ENCODE measurements at places on chromosomes 1 and 21.

GRCh38 chr21:38631206-38631605 lies 132.9 kb upstream of the ERG start:
- no peak overlapping the region for H3K27ac ChIP-seq
- H3K4me1 ChIP-seq = peaks cover 2% of the 10 kb centered on the region
- H3K36me3 ChIP-seq = no peaks in the 10 kb centered on the region
- DNase-seq = no peak

- H3K36me3 ChIP-seq = peaks cover 3% of the 10 kb centered on the region
- peak within 1 kb of the TSS; percentile 78 for H3K27ac ChIP-seq
- peaks cover 2% of the 10 kb centered on the region for H3K27me3 ChIP-seq
- peak within 1 kb of the TSS; percentile 82 for H3K4me3 ChIP-seq
- peaks cover 34% of the 10 kb centered on the region for H3K4me1 ChIP-seq
Observed at GRCh38 chr1:24186993-24187790, at the start of gene IFNLR1. TSS of gene IFNLR1 (minus strand) at chr1:24187289. CDS start at chr1:24187248, 41 bp downstream.

GRCh38 chr1:111789142-111789541 lies 33.4 kb downstream of the DDX20 start:
- H3K27ac ChIP-seq = no peak overlapping the region
- H3K4me1 ChIP-seq = no peaks in the 10 kb centered on the region
- peaks cover 35% of the 10 kb centered on the region for H3K27me3 ChIP-seq
- H3K4me3 ChIP-seq = no peak overlapping the region

- peaks cover 12% of the 10 kb centered on the region for H3K4me1 ChIP-seq
- peaks cover 6% of the 10 kb centered on the region for H3K27me3 ChIP-seq
- no peak overlapping the region for H3K27ac ChIP-seq
- H3K4me3 ChIP-seq = no peak overlapping the region
- no peak for DNase-seq
Observed at GRCh38 chr21:23921670-23922418, 1685.4 kb downstream of the MRPL39 start.

DNA sequence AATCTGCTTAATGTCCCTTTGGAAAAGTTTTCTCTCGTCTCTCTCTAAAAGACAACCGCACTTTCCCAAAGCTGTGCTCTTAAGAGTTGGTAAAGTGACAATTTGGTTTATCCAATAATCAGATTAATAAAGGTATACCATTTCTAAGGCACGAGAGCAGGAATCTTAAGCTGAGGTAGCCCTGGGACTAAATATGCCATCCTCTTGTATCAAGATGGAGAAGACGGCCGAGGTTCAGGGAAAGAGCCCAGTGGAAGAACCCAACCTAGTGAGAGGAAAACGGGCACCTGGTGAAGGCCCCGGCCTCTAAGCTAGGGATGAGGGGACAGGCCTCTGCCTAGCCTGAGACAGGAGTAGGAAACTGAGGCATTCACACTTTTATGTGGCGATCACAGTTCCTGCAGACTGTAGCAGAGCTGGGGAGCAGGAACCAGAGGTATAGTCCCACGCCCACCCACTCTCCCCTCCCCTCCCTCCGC lies 334 bp upstream of the SARS1 start:
- H3K27me3 ChIP-seq = no peaks in the 10 kb centered on the region
- H3K27ac ChIP-seq = peak overlapping the region; percentile 96
- peaks cover 33% of the 10 kb centered on the region for H3K36me3 ChIP-seq
- peak overlapping the region; percentile 99 for H3K4me3 ChIP-seq
- peaks cover 25% of the 10 kb centered on the region for H3K4me1 ChIP-seq

GRCh38 chr1:234139966-234140365 lies 233.3 kb upstream of the COA6 start:
- peaks cover 28% of the 10 kb centered on the region for H3K27me3 ChIP-seq
- H3K4me1 ChIP-seq = no peaks in the 10 kb centered on the region

DNA sequence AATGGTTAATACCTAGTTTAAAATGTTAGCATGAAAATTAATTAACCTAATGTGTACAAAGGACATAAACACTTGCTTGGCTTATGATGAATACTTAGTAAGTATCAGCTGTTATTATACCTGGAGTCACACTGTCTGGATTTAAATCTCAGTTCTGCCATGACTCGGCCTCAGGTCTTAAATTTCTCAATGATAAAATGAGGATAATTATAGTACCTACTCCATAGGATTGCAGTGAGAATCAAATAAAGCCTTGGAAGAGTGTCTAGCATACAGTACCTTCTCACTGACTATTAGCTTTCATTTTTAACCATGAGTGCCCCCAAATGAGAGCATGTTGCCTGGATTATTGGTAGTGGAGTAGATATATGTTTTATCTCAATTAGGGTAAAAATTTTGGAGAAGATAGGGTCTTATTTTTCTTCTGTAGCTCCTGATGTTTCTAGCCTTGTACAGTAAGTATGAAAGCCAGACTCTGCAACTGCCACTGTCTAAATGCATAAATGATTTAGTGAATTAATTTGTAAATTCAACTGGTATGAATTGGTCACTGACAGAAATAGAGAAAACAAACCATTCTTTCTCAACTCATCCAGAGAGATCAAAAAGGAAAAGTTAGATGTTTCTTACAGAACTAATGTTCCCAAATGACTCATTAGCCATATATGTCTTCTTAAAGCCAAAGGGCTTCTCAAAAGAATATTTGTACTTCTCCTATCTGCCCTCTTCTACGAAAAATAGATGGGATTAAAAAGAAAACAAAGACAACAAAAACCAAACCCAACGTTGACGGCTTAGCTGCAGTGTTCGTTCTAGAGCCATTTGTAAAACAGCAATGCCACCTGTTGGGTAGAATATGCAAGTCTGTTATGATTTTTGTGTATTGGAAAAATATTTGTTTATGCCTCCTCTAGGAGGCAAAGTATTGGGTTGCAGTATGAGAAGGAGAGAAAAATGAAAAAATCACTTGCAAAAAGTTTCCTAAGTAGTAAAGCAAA lies 53.8 kb upstream of the MROH9 start:
- no peak for DNase-seq
- H3K27ac ChIP-seq = no peak overlapping the region
- H3K27me3 ChIP-seq = peaks cover 5% of the 10 kb centered on the region
- H3K4me3 ChIP-seq = no peak overlapping the region
- H3K4me1 ChIP-seq = no peaks in the 10 kb centered on the region

- no peak for DNase-seq
- H3K27ac ChIP-seq = no peak overlapping the region
- H3K4me1 ChIP-seq = peaks cover 1% of the 10 kb centered on the region
- no peaks in the 10 kb centered on the region for H3K36me3 ChIP-seq
- H3K27me3 ChIP-seq = peaks cover 13% of the 10 kb centered on the region
- no peak overlapping the region for H3K4me3 ChIP-seq
Observed at GRCh38 chr1:59173721-59174120, 123.2 kb upstream of the FGGY start.

DNA sequence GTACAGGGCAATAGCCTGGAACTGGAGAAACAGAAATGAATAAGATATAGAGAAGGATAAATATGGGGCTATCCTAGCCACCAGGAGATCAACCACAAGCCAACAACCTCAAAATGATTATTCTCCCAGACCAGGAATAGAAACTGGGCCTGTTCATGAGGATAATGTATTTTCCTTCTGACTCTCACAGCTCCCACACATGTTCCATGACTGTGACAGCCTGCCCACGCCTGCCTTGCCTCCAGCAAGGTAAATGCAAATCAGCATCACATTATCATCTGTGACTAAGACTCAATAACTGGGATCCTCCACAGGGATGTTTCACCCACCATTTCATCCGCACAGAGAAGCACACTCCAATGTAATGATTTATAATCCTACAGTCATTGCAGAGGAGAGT lies 3.3 kb downstream of the ENSA start:
- no peaks in the 10 kb centered on the region for H3K27me3 ChIP-seq
- H3K4me3 ChIP-seq = peak overlapping the region; percentile 70
- peak overlapping the region; percentile 86 for H3K27ac ChIP-seq

- DNase-seq = no peak
- H3K36me3 ChIP-seq = no peaks in the 10 kb centered on the region
- H3K27ac ChIP-seq = no peak overlapping the region
- no peaks in the 10 kb centered on the region for H3K27me3 ChIP-seq
Observed at GRCh38 chr1:246121533-246121932, 385.5 kb downstream of the SMYD3 start.

DNA sequence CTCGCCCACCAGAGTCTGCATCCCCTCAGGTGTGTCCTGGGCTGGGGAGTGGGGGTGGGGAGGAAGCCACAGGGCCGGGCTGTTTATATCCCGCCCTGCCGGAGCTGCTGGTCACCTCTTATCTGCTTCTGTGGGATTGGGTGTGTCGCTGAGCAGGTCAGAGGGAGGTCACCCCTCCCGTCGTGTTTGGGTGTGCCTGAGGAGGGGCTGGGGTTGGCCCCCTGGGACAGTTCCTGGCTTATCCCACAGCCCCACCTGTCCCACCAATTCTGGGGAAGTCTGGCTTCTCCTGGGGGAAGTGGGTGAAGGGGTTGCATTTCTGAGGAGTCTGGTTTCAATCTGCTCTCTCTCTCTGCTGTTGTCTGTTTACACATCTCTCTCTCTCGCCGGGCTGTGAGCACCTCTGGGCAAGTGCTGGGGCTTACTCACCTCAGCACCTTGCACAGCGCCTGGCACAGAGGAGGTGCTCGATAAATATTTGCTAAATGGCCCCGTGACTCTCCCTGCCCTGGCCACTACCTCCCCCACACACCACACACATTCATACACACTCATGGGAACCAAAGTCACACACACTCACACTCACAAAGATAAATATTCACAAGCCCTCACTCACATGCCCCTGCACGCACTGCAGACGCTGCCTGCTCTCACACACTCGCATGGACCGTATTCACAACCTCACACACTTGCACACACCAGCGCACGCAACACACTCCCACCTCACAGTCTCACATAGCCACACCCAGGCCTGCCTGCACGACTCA lies 8.3 kb downstream of the ELF3 start:
- DNase-seq = no peak
- no peaks in the 10 kb centered on the region for H3K36me3 ChIP-seq
- no peak overlapping the region for H3K27ac ChIP-seq
- H3K27me3 ChIP-seq = peaks cover 4% of the 10 kb centered on the region
- H3K4me3 ChIP-seq = no peak overlapping the region

GRCh38 chr1:206729507-206729906 lies 41.1 kb upstream of the IL19 start:
- no peak overlapping the region for H3K4me3 ChIP-seq
- peaks cover 34% of the 10 kb centered on the region for H3K4me1 ChIP-seq
- no peaks in the 10 kb centered on the region for H3K27me3 ChIP-seq
- peaks cover 39% of the 10 kb centered on the region for H3K36me3 ChIP-seq
- no peak overlapping the region for H3K27ac ChIP-seq

DNA sequence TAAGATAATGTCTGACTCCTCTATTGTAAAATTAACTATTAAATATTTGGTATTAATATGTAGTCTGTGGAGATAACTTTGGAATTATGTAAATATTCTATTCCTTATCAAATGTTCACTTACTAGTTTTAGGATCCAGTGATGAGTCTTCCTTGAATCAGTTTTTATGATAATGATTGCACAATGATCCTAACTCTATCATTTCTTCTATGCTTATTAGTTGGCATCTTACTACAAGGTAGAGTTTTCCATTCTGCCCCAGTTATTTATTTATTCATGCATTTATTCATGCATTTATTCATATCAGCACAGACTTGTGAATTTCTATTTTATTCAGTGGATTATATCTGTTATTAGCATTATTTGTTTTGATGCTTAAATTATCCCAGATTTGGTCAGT lies 7.4 kb upstream of the MGST3 start:
- no peaks in the 10 kb centered on the region for H3K4me1 ChIP-seq
- no peak for DNase-seq
- H3K27me3 ChIP-seq = peaks cover 26% of the 10 kb centered on the region
- no peak overlapping the region for H3K4me3 ChIP-seq
- no peaks in the 10 kb centered on the region for H3K36me3 ChIP-seq
- H3K27ac ChIP-seq = no peak overlapping the region

- H3K4me3 ChIP-seq = no peak overlapping the region
- H3K36me3 ChIP-seq = no peaks in the 10 kb centered on the region
- DNase-seq = no peak
- H3K4me1 ChIP-seq = peaks cover 6% of the 10 kb centered on the region
- no peak overlapping the region for H3K27ac ChIP-seq
- no peaks in the 10 kb centered on the region for H3K27me3 ChIP-seq
Observed at GRCh38 chr1:202588503-202589189, 121.6 kb downstream of the SYT2 start.

DNA sequence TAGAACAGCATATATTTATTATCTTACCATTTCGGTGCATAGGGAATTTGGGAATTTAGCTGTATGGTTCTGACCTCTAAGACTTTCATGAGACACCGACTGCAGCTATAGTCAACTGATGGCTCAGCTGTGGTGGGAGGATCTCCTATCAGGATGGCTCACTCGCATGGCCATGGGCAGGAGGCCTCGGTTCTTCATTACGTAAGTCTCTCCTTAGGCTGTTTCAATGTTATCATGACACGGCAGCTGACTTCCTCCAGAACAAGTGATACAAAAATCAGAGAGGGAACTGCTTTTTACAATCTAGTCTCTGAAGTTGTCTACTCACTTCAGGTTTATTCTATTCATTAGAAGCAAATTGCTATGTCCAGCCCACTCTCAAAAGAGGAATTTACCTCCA lies 13.3 kb upstream of the CAPN8 start:
- DNase-seq = no peak
- no peaks in the 10 kb centered on the region for H3K4me1 ChIP-seq

- H3K4me3 ChIP-seq = no peak overlapping the region
- H3K27ac ChIP-seq = no peak overlapping the region
- H3K36me3 ChIP-seq = no peaks in the 10 kb centered on the region
Observed at GRCh38 chr21:28227881-28228635, 764.6 kb downstream of the LTN1 start.

DNA sequence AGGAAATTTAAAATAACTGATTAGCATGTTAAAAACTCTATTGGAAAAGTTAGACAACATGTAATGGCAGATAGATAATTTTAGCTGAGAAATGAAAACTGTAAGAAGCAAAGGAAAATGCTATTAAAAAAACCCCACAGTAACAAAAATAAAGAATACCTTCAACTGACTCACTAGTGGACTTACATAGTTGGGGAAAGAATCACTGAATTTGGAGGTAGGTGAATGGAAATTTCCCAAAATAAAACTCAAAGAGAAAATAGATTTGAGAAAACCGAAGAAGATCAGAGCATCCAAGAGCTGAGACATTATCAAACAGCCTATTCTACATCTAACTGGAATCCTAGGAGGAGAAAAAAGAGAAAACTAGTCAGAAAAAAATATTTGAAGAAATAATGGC lies 34.7 kb downstream of the PDE4B start:
- no peak overlapping the region for H3K4me3 ChIP-seq
- peaks cover 48% of the 10 kb centered on the region for H3K27me3 ChIP-seq
- peaks cover 12% of the 10 kb centered on the region for H3K4me1 ChIP-seq

GRCh38 chr1:85264150-85264549 lies 4.7 kb upstream of the C1orf52 start:
- DNase-seq = no peak
- peaks cover 10% of the 10 kb centered on the region for H3K4me1 ChIP-seq
- H3K36me3 ChIP-seq = peaks cover 28% of the 10 kb centered on the region
- no peak overlapping the region for H3K27ac ChIP-seq
